Activated naive CD8-positive, alpha-beta T cell treated with anti-CD3 and anti-CD28 coated beads, Interleukin-2, amount 10 ng/mL, durations not matched to agents 7 days and 5 days (primary cell): ENCODE measurements at places on chromosomes 3 and 15. TPM values are rescaled to one million over a fixed set of nuclear protein-coding genes. Genes with fewer than 3 reads are reported as not detected.

CPNE9 gene
- 1.1 TPM for total RNA-seq

DNA sequence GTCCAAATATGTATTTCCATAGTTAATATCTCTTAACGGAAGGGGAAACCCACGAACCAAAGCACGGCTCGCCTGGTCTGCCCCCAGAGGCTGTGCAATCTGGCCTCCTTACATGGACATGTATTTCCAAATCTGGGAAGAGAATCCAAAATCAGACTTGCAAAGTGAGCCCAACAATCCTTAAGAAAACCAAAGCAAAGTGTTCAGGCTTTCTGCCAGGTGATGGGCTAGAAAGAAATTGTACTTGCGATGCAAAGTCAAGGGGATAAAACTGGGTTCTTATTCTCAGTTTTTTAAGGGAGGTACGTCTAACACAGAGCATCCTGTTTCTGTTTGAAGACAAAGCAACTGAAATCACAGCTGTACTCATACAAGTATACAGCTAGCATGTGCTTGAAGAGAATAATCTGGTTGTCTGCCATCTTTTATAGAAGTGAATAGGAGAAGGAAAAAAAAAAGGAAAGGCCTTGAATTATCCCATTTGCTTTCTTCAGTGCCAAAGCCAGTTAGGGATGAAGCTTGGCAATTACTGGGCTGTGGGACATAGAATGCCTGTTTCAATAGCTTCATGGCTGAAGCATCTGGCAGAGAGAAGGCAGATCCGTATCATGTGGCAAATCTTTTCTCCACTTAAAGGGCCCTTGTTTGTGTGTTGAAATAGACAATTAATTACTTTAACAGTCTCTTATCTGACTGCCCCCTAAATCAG is 48.4 kb downstream of the LRIG1 start:
- DNase-seq: no peak

DNA sequence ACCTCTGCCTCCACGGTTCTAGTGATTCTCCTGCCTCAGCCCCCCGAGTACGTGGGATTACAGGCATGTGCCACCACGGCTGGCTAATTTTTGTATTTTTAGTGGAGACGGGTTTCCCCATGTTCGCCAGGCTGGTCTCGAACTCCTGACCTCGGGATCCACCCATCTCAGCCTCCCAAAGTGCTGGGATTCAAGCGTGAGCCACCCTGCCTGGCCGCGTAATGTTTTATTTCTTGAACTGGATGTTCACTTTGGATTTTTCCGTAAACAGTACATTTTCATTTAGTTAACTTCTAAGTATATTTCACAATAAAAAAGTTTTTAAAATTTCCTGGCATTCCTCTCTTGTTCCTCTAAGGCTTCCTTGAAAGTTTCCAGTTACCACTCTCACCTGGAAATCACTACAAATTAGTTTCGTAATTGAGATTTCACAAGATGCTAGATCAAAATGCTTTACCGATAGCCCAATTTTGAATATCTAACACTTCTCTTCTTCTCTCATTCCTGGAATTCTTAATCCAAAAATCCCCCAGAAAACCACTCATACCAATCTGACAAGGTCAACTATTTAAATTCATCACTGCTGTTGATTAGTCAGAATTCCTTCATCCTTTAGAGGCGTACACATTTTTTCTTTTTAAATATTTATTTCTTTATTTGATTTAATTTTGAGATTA is 44.7 kb upstream of the INO80 start:
- no peak for DNase-seq

GRCh38 chr3:15645740-15646501 is 44.4 kb downstream of the BTD start:
- DNase-seq: no peak

GRCh38 chr3:188779281-188779980 is 392.3 kb upstream of the TPRG1 start:
- no peak for DNase-seq

DNA sequence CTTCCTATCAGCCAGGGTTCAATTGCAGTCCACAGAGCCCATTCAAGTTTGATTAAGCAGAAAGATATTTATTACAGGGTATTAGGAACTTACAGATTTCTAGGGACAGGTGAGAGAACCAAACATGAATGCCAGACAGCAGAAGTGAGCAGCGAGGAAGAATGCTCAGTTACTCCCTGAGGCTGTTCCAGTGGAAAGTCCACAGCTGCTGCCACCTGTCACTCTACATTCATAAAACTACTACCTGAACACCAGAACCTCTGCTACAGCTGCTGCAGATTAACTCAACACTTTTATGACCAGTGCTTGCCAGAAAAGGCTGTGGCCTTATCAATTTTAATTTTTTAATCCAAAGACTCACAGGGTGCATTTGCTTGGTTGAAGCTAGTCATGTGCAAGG is 325.4 kb upstream of the ONECUT1 start:
- no peak for DNase-seq

DNA sequence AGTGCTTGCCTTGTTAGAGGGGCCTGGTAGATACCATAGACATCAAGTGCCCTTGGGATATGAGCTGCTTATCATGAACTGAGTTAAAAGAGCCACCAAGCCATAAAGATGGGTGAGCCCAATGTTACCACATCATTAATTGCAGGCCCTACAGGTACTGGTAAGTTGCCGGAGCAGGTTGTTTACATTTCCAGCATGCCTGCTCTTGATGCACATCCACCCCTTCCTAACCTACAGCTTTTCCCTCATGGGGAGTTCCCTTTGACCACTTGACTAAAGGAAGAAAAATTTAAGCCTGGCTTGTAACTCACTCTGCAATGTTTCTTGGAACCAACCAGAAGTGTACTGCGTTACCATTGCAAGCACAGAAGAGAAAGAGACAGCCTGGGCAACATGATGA is 24.7 kb upstream of the ULK4 start:
- DNase-seq: no peak

GPR27 gene
- total RNA-seq: 0.17 TPM

GRCh38 chr15:46309914-46310313 is 675.1 kb downstream of the SQOR start:
- no peak for DNase-seq

DNA sequence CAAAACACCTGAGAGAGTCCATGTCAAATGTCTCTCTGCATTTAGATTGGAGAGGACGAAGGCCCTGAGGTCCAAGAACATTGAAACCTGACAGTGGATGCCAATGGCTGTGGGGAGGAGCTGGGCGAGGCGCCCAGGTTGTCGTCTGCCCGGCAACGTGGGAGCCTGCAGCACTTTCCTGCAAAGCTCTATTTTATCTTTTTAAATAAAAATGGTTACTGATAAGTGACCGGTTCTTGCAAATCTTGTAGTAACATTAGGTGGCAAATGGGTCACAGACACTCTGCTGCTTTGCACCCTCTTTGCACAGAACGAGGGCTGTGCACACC is 19.5 kb upstream of the FANCD2 start:
- DNase-seq: no peak

TRH gene
- total RNA-seq: not detected

A4GNT gene
- total RNA-seq: not detected

GRCh38 chr15:71195242-71195641 is 80.0 kb downstream of the THSD4 start:
- DNase-seq: no peak

DNA sequence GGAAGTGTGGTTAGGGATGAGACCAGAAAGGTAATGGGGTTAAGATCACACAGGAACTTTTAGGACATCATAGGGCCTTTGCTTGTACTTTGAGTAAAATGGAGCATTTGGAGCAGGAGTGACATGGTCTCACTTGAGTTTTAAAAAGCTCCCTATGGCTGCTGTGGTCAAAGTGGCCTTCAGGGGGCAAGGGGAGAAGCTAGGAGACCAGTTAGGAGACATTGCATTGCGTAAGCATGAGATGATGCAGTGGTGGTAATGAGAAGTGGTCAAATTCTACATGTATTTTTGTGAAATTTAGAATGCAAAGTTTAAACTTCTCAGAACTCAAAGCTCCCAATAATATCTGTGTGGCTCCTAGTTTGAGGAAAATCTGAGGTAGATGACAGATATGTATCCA is 27.9 kb downstream of the MED12L start:
- DNase-seq: no peak

DNA sequence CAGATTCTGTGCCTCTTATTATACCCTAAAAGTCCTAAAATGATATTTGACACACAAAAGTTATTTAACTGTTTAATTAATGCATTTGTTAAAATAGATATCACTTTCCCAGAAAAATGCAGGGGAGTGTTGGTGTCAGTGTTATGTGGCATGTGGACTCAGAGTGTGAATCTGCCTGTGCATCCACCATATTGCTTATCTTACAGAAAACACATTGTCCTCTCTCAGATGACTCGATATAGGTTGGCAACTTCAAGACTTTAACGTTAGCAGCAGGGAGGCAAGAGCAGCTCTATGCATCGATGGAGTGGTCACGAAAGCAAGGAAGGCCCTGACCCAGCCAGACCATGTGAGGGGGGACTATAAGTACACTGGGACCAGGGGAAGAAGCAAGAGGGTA is 165.4 kb upstream of the DCBLD2 start:
- no peak for DNase-seq

DNA sequence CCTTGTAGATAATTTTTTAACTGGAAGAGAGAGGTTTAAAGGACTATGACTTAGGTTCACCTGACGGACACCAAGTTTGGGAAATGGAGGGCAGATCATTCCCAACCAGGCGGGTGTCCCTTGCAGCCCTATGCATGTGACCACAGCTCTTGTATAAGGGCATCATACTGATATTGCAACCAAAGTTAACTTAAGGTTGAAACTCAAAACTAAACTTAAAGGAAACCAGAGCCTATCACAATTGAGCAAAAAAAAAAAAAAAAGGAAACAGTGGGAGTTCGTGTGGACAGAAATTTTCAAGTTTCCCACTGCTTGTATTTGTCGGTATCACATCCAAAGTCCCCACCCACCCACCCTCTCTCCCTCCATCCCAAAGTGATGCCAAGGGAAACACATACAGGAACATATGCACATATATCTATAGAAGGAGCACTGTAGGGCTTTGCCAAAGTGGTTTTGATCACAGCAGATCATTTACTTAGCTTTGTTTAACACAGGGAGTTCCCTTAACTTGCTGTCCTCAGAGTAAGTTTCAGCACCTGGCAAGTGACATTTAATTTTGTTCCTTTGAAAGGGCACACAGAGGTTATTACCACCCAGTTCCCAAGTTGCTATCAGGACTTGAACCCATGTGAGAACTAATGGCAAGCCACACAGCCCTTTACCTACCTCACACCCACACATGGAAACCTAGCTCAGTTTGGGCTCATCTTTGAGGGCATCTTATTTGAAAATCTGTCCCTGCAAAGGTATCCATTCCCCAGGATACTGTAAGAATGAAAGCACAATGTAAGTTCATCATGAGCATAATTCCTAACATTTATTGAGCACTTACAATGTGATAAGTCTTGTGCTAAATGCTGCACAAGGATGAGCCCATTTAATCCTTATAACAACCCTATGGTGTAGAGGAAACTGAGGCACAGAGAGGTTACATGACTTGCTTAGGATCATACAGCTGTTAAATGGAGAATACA is 204.5 kb upstream of the CMC1 start:
- no peak for DNase-seq
